ENCODE measurements at places on chromosomes 12 and 14.

- DNase-seq, result no peak
Observed at GRCh38 chr12:127126260-127126628, 1140.7 kb upstream of the TMEM132C start.

DNA sequence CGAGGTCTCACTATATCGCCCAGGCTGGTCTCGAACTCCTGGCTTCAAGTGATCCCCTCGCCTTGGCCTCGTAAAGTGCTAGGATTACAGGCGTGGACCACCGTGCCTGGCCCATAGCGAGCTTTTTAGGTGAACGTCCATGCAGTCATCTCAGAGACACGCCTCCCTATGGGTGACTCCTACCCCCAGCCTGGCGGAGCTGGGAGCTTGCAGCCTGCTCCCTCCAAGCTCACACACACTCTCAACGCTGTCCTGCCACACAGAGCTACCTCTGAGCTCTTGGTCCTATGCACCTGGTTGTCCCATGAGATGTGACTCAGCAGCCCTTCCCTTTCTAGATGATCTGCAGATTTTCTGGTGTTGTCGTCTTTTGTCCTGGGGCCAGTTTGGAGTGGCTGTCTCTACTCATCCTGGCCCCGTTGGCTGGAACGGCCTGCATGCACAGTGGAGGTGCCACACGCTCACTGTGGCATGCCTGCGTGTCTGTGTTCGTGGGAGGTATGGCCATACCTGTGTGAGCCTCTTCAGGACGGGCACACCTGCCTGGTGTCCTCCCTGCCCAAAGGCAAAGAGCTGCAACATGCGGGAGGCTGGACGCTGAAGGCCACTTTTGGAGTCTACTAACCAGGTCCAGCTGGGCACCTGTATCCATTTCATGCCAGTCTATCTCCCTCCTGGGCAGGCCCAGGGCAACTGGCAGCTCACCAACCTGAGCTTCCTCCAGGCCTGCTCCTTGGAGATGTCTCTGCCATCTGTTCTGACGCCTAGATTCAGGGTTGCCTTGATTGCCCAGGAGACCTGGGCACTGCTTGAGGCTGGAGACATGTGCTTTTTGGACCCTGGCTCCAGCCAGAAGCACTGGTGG lies 18.1 kb downstream of the CABP1 start:
- no peak for DNase-seq

DNA sequence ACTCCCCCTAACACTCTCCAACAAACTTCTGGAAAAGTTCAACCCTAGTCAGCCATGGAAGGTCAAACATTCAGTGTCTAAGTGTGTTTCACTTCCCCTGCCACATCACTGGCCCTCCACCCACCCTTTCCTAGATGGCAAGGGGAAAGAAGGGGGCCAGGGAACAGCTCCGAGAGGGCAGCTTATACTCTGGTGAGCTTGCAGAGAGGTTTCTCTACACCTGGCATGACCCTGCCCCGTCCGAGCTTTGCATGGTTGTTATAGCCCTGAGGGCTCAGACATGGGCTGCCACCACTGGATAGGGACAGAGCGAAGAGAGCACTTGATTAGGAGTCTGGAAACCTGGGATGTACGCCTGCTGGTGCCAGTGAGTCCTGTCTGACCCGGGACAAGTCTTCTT lies 4.0 kb downstream of the ACVRL1 start:
- no peak for DNase-seq

DNA sequence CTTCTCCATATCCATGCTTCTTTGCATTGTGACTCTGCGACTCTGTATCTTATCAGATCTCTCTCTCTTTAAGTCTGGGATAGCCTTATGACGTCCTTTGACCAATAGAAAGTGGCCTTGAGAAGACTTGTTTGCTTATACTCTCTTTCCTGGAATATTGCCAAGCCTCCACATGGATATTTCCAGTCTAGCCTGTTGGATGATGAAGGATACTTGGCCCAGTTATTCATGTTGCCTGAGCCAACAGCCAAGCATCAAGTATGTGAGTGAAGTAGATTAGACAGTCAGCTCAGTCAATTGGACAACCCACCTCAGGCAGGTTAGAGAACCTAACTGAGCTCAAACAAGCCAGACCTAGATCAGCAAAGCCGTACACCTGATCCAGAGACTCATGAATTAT lies 864.2 kb upstream of the MGAT4C start:
- DNase-seq, result no peak

- no peak for DNase-seq
Observed at GRCh38 chr12:115380546-115381120, 696.7 kb upstream of the TBX3 start.

GRCh38 chr14:70188322-70188658 lies 461 bp downstream of the SLC8A3 start:
- no peak for DNase-seq

GRCh38 chr12:50326590-50327284 lies 43.4 kb upstream of the LIMA1 start:
- no peak for DNase-seq

- no peak for DNase-seq
Observed at GRCh38 chr12:19964549-19964948, 403.8 kb upstream of the PDE3A start.

- DNase-seq, result no peak
Observed at GRCh38 chr12:100216337-100216736, 15.7 kb downstream of the ACTR6 start.

DNA sequence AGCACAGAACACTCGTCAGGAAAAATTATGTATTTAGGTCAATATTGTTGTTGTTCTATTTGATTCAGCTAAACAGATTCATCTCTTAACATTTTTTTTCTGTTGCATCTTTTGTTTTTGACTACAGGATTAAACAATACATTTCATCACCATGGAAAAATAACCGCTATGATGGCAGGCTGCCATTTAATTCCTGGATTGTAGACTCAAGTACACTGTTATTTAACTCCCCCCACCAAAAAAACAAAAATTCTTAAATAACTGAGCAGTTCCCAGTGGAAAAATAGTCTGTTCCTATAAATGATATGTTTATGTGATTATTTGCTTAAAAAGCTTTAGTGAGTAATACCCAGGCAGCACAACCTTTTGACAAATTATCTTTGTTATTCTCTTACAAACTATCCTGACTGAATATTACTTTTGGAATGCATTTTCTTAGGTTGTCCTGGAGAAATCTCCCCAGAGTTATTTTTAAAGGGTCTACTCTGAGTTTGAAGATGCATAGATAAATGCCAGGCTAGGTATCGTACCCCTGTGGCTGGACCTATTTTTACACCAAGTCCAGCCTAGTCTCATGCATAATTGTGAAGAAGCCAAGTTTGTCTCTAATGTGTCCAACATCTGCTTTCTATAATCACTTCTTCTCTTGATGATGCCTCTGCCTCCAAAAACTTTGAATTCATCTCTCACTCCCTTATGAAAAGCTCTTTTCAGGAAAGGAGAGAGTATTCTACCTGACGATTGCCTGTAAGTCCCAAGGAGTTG lies 3.7 kb downstream of the KERA start:
- DNase-seq, result no peak

DNA sequence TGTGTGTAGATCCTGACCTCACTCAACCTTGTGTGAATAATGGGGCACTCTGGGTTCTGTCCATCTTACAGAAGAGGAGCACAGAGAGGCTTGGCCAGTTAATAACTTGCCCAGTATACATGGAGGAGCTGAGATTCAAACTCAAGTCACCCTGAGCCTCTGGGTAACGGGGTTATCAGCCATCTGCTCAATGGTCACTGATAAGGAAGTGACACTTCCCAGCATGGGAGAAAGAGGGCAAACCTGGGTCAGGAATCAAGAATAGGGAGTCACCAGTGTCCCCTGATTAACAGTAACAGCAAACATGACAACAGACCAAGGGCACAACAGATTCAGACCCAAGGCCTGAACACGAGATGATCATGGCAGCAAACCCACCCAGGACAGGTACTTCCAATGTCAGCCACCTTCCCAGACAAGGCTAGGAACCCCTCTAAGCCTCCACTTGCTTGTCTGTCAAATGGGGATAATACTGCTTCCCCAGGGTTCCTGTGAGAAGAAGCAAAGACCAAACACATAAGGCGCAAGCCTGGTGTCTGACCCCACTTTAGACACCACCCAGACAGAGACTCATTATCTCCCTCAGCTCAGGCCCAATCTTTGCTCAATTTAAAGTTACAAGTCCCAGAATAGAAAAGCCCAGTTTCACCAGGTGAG lies 3.6 kb downstream of the CCDC85C start:
- DNase-seq, result no peak

DNA sequence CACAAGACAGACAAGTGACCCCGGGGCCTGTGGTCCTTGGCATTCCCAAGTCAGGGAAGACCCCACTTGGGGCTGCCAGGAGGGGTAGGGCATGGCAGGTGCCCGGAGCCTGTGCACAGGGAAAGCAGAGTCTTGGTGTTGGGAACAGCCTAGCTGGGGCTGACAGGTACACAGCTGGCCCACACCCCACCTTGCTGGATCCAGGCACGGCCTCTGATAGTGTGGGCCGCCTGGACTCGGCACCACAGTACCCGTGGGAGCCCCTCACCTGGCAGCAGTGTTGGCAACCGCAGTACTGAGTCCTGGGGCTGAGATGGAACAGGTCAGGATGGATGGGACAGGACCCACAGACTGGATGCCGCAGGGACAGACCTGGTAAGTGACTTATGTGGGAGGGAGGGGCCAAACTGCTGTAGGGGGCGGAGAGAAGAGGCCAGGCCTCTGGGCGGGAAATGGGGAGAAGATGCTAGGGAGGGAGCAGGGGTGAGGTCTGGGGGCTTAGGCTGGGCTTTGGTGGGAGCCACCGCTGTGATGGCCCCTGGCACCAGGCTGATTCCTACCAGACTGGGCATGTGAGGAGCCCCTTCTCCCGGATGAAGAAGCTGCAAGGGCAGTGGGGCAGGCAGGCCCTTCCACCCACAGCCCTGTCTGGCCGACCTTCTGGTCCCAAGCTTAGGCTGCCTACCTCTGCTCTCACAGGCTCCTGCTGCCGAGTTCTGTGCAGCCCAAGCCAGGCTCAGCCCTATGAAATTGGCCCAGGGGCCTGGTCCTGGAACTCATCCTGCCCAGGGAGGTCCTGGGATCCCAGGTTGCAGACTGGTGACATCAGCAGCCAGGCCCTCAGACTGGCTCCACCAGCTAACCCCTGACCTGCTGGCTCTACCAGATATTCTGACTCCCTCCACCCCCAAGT lies at the start of gene TGM1:
TGM1 (minus strand) TSS at position 357 of the 913 bp plus-strand sequence. CDS start 825 bp downstream, outside the sequence.
- no peak for DNase-seq

GRCh38 chr12:102426599-102427542 lies 53.5 kb downstream of the IGF1 start:
- DNase-seq, result no peak

- no peak for DNase-seq
Observed at GRCh38 chr12:31369712-31370521, 44.0 kb upstream of the SINHCAF start.

GRCh38 chr12:68453278-68453677 lies 121.1 kb upstream of the MDM1 start:
- DNase-seq, result no peak

DNA sequence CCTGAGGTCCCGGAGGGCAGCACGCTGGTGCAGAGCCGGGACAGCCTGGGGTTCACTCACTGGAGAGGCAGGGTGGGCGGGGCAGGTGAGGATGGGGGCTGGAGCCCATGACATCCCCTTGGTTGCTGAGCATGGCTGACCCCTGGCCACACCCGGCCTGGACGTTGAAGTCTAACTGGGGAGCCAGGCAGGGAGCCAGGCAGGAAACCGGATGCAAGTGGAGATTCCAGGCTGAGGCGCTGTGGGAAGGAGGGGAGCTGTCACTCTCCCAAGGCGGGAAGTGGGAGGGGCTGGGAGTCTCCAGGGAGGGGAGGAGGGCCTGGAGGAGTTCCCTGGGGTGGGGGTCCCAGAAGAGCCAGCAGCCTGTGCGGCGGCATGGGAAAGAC lies 7.7 kb upstream of the INF2 start:
- peak; percentile 80 for DNase-seq

DNA sequence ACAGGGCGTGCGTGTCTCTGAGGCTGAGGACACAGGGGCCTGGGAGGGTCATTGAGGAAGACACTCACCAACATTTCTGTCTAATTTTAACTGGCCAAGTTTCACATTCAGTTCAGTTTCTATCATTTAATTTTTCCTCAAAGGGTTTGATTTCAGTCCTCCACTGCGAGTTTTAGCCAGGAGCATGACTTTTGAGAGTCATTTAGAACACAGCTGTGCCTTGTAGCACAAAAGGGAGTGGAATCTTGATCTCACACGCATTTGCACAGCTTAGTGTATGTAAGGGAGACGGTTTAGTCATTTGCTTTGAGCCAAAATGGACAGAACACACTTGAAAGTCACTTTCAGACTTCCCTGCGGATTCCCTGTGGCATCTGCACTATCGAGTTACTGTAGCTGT lies 1090.8 kb downstream of the BCL11B start:
- no peak for DNase-seq

DNA sequence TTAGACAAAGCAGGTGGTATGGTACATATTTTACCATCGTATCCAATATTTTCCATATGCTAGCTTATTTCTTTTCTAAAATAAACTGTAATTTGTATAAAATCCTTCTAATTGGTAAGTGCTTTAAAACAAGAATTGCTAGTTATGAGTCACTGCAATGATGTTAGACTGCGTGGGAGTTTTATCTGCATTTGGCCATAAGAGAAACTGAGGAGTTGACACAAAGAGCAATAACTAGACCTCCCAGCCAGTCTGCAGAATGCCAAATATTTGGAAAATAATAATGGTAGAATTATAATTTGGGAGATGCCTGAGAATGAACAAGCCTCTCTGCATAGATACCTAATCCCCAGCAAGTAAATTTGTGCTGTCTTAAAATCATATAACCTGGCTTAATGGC lies 61.7 kb upstream of the PTPRR start:
- no peak for DNase-seq
